ENCODE measurements at places on chromosomes 16 and 17.

GRCh38 chr16:2095315-2095853, 40.3 kb downstream of the PKD1 start:
- no peak for DNase-seq

- no peak for DNase-seq
These were observed 16.6 kb downstream of the KRT12 start for GRCh38 chr17:40850293-40850972.

DNA sequence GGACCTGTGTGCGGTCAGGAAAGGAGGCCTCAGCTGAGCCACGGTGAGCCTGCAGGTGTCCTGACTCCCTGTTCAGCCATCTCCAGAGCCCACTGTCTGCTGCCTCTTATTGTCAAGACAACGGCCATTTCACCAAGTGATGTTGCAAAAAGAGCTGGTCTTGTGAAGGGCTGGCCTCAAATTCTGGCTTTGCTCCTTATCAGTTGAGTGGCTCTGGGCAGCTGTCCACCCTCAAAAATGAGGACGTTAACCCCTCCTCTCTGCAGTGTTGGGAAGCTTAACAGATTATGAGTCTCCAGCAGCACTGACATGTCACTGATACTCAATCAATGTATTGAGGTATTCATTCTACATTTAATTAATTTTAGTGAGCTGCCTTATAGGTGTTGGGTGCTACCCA, 171.1 kb upstream of the TOX3 start:
- no peak for DNase-seq

DNA sequence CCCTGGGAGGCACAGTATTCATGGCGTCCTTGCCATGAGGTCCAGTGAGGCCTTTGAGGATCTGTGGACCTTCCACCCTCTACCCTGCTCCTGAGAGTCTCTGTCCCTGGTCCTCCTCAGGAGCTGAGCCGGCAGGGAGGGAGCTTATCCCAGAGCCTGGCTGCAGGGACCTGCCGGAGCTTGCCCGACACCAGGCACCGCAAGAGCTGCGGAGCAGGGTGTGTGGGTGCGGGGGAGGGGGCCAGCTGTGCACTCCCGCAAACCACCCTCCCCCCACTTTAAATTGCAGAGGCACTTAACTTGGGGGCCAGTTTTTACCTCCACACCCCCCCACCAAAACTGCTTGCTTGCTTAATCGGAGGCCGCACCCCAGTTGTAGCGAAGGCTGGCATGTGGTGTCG, 609 bp upstream of the ZNF750 start:
- DNase-seq = no peak

DNA sequence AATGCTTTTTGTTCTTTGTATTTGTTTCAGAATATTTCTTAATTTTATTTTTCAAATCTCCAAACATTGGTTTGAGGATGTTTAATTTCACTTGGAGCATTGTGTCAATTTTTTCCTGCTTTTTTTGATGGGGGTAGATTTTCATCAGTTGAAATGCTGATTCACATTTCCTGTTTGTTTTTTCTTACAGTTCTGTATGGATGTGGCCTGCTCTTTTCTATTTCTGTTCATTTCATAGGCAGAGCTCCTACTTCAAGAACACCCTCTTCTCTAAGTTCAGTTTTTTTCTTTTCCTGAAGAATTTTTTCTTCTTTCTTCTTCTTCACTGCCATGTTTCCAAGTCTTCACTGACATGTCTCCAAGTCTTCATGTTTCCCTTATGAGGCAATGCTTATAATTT, 8.8 kb downstream of the MBTD1 start:
- DNase-seq = no peak

- no peak for DNase-seq
These were observed 59.9 kb downstream of the RPH3AL start for GRCh38 chr17:292531-293382.

GRCh38 chr17:66446419-66446818, 144.0 kb downstream of the PRKCA start:
- DNase-seq = no peak

DNA sequence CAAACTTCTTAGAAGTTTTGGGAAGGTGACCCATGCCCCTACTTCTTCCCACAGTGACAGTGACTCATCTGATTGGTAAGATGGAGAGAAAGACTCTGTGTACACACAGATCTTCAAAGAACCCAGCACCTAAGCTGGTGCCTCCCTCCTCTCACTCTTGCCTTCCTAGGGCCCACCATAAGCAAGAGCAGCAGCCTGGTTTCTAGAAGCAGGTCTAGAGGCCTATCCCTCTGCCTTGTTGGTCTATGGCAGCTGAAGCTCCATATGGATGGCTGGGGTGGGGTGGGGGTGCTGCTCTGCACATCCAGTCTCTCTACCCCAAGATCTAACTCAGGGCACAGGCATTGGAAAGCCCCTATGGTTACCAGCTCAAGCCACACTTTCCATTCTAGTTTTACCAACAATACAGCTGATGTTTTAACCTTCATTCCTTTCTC, 47.5 kb downstream of the STAT3 start:
- DNase-seq = peak; percentile 74

GRCh38 chr16:74743045-74743667, 31.5 kb downstream of the FA2H start:
- no peak for DNase-seq

GRCh38 chr17:34711646-34712045, 132.3 kb downstream of the TMEM132E start:
- no peak for DNase-seq

DNA sequence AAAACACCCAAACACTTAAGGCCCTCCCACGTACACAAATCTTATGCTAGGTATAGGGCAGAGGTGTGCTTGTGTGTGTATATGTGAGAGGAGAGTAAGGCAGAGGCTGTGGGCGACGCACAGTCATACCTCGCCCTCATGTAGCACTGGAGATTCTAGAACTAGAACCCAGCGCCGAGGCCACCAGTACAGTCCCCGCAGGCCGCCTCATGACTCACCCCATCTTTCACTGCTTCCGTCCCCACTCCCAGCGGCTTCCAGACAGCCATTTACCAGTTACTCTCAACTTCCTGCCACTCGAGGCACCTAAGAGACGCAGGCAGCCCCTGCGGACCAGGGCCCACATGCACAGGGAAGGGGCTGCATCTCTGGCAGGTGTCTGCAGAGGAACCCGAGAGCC, 23.2 kb upstream of the CYTH1 start:
- peak; percentile 90 for DNase-seq

GRCh38 chr16:86925067-86925791, 346.9 kb downstream of the FOXL1 start:
- DNase-seq = no peak

GRCh38 chr16:23206986-23207385, 24.4 kb downstream of the SCNN1G start:
- no peak for DNase-seq

GRCh38 chr16:54927125-54928015, 3.3 kb upstream of the IRX5 start:
- no peak for DNase-seq

GRCh38 chr16:49641250-49641649, 214.7 kb downstream of the ZNF423 start:
- DNase-seq = no peak

GRCh38 chr16:79156761-79157160, 443.8 kb downstream of the MAF start:
- no peak for DNase-seq

DNA sequence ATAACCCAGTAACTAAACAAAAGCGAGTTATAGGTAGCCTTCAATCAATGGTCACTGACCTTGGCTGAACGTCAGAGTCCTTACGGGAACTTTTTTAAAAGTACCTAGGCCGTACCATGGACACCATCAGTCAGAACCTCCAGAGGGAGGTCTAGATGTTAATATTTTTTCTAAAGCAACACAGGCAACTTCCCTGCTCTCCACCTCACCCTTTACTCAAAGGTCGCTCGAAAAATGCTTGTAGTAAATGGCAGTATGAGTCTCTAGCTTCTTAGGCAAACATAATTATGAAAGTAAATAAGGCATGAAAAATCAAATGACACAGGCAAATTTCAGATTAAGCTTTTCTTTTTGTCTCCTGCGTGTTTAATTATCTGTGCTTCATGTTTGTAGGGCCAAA, 82.1 kb downstream of the SLC39A11 start:
- no peak for DNase-seq

GRCh38 chr16:16014329-16015224, 65.2 kb downstream of the ABCC1 start:
- no peak for DNase-seq

- DNase-seq = no peak
These were observed 149.7 kb upstream of the ZFHX3 start for GRCh38 chr16:73197598-73197997.

- DNase-seq = no peak
These were observed 73.0 kb downstream of the ANKRD11 start for GRCh38 chr16:89417352-89417751.

DNA sequence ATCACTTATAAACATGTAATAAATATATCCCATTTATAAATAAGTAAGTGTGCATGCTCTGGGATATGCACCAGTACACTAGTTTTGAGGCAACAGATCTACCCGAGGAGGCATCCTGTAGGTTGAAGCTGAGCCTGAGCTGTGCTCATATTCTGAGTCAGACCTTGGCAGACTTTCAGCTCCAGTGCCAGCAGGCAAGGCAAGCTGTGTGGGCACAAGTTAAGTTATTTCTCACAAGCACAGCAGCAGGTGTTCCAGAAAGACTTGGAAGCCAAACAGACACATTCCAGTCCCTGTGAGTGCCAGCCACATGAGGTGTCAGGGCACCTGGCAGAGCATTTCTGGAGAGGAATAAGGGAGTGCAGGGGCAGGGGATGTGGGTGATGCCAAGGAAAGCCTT, 1.3 kb upstream of the CLEC19A start:
- DNase-seq = peak; percentile 2

DNA sequence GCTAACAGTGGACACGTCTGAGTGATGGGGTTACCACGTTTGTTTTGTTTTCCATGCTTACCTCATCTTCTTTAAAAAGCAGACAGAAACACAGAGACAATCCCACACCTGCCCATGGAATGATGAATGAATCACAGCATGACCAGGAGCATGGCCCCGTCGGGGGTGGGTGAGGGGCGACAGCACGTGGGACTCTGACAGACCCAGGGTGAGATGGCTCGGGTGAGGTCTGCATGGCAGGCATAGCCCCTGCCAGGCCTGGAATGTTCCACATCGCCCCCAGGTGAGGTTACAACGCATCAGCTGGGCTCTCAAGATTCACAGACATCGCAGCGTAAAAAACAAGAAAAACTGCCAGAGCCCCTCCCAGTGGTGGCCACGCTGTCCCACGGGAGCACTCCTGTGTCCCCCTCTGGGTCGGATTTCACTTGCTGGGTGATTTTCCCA, 18.1 kb downstream of the SLC7A5 start:
- no peak for DNase-seq

DNA sequence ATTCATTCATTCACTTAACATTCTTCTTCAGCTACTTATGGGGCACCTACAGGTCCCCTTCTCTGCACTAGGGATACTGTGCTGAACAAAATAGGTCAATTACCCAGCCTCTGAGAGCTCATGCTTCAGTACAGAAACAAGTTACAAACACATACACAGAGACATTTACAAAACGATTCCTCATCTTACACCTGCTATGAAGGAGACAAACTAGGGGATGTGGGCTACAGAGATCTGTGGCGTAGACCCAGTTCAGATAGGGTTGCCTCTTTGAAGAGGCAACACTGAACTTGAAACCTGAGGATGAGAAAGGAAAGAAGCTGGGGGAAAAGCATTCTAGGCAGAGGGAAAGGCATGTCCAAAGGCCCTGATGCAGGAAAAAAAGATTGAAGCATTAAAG, 5.2 kb downstream of the IL21R start:
- DNase-seq = peak; percentile 35

DNA sequence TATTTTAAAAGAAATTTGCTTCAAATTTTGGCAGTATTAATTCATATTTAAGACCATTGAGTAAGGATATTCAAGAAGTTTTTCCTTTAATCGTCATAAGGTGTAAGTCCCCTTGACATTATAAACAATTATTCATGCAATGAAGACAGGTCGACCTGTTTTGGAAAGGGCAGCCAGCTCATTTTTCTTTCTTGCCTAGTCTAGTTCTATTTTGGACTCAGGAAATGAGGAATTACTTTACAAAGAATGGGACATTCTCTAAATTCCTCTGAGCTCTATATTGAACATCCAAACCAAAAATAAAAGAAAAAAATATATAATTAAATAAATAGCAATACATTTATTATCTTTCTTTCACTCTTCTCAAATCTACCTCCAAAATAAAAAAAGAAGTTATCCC, 595.6 kb upstream of the KIF2B start:
- no peak for DNase-seq

DNA sequence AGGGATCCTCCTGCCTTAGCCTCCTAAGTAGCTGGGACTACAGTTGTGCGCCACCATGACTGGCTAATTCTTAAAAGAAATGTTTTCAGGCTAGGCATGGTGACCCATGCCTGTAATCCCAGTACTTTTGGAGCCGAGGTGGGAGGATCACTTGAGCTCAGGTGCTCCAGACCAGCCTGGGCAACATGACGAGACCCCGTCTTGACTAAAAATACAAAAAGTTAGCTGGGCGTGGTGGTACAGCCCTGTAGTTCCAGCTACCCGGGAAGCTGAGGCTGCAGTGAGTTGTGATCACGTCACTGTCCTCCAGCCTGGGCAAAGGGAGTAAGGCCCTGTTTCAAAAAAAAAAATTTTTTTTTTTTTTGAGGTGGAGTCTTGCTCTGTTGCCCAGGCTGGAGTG, 173.1 kb downstream of the SEC14L1 start:
- no peak for DNase-seq

- DNase-seq = peak; percentile 29
These were observed 16.4 kb upstream of the SMIM36 start for GRCh38 chr17:55527540-55528118.

GRCh38 chr17:82734987-82735866, at the start of gene FN3K:
TSS of gene FN3K (plus strand) at chr17:82735615. CDS start at chr17:82735637, 22 bp downstream.
- no peak for DNase-seq

- no peak for DNase-seq
These were observed 671 bp upstream of the FADS6 start for GRCh38 chr17:74893936-74894671.

DNA sequence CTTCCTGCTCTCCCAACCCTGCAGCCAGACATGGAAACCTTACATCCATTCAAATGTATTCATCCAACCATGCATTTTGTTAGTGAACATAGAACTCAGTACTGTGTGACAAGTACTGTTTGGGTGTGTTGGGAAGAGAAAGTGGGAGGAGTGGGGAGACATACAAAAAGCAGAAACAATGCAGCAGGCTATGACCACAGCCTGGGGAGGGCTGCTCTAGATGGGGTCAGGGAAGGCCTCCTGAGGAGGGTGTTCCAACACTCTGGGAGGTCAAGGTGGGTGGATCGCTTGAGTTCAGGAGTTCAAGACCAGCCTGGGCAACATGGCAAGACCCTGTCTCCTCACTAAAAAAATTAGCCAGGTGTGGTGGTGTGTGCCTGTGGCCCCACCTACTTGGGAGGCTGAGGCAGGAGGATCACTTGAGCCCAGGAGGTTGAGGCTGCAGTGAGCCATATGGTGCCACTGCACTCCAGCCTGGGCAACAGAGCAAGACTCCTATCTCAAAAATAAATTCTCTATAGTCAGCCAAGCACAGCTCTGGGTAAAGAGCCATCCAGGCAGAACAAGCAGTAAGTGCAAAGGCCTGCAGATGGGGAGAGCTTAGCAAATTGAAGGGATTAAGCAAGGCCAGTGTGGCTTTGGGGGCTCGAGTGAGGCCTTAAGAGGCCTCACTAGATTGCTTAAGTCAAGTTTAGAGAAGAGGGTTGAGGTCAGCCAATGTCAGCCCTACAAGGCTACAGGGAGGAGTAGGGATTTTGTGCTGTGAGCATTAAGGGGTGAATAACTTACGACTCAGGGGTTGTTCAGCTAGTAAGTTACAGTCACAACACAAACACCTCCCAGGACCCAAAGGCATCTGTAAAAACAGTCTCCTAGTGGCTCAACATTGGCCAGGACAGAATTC, 5.5 kb downstream of the SLC13A2 start:
- DNase-seq = no peak

- no peak for DNase-seq
These were observed 21.7 kb upstream of the SMURF2 start for GRCh38 chr17:64683796-64684195.

- DNase-seq = peak; percentile 26
These were observed 673 bp upstream of the CHD9 start for GRCh38 chr16:53053967-53054669.

Data from activated CD4-positive, alpha-beta T cell treated with anti-CD3 and anti-CD28 coated beads, Interleukin-2, amount 50 U/mL, for 16 hours (primary cell).